ENCODE measurements at places on chromosomes 7 and 10.

DNA sequence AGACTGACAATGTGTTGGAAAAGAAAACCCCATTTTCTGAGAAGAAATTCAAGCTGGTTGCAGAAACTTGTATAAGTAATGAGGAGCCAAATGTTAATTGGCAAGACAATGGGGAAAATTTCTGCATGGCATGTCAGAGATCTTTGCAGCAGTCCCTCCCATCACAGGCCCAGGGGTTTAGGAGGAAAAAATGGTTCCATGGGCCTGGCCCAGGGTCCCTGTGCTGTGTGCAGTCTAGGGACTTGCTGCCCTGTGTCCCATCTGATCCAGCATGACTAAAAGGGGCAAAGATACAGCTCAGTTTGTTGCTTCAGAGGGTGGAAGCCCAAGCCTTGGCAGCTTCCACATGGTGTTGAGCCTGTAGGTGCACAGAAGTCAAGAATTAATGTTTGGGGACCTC is 440.3 kb upstream of the TPK1 start:
- no peak for DNase-seq

DNA sequence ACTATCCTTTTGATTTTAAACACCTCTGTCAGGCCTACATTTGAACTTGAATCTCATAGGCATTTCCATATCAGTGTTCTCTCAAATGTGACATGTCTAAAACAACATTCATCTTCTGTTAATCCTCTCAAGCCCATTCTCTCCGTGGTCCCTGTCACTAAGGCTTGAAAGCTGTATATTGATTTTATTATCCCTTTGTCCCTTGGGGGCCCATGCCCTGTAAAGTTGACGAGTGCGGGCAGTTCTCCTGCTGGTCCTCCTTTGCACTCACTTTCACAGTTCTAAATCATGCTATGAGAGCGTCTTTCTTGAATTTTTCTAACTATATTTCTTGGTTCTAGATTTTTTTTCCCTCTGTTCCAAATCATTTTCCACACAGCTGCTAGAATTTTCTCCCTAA is 27.3 kb downstream of the GALNT11 start:
- DNase-seq = no peak

DNA sequence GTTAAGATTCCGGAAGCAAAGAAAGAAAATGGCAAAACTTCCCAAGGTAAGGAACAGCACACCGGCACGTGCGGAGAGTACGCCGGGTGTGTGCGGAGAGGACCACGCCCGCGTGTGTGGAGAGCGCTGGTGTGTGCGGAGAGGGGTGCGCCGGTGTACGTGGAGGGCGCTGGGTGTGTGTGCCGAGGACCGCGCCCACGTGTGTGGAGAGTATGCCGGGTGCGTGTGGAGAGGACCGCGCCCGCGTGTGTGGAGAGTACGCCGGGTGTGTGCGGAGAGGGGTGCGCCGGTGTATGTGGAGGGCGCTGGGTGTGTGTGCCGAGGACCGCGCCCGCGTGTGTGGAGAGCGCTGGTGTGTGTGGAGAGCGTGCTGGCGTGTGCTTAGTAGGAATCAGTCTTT is 48.6 kb upstream of the DPYSL4 start:
- DNase-seq = no peak

GRCh38 chr10:52313933-52314821 is at the start of gene DKK1:
DKK1 (plus strand) TSS chr10:52314281; CDS start chr10:52314435, 154 bp downstream.
- DNase-seq = no peak

DNA sequence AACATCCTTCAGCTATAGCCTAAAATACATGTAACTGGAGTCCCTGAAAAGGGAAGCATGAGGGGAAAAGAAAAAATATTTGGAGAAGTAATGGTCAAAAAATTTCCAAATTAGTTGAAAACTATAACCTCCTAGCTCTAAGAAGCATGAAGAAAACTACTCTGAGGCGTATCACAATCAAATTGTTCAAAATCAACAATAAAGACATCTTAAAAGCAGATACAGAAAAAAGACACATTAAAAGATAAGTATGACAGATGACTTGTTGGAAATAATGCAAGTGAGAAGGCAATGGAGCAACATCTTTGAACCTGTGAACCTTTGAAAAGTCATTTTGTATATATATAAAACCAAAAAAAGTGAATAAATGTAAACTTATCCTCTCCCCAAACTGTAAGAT is 93.1 kb downstream of the RNF32 start:
- no peak for DNase-seq

DNA sequence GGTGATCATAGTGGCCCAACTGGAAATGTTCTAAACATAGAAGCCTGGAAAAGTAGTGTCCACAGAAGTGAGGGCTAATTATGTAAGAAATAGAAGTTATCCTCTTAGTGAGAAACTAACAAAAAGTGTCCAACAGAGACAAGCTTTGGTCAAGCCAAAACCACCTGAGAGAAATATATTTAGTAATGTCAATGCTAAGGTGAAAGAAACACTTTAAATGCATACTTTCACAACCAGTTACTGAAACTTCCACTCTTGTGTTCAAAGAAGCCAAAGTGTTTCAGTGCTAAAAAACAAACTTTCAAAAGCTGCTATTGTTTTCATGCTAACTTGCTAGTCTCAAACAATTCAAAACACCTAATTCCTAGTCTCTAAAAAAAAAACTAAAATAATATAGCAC is 18.1 kb downstream of the RAB11FIP2 start:
- no peak for DNase-seq

GRCh38 chr7:128259131-128260061 is 18.3 kb downstream of the LEP start:
- no peak for DNase-seq

- no peak for DNase-seq
These were observed 71.4 kb downstream of the AHR start for GRCh38 chr7:17369691-17370426.

- no peak for DNase-seq
These were observed 27.6 kb upstream of the CTNNA3 start for GRCh38 chr10:67723601-67724000.

DNA sequence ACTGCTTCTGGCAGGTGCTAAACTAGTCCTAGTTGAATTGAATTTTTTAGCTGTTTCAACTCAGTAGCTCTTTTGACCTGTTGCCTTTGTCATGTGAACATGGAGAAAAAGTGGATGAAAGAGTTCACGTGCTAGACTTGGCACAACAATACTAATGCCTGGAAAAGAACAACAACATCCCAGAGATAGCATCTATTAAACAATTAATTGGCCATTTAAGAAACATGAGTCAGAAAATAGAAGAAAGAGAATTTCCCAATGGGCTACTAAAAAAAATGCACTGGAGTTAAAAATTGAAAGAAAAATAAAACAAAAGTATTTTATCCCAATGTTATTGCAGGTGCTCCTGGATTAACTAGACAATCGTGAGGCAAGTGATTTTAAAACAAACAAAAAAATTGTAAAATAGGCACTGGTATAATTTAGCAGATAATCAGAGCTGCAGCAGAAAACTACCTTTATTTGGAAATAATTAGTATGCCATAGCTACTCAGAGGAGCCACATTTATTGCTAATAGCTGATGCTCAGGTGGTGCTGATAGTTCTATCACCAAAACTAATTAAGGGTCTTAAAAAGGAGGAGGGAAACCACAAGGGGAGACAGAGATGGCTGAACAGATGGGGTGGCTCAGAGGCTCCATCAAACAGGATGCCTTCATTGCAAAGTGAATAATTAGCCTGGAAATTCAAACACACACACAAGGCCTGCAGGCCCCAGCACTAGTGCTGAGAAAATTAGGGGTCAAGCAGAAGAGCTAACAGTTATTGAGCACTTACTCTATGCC is 17.6 kb downstream of the CCDC71L start:
- DNase-seq = no peak

DNA sequence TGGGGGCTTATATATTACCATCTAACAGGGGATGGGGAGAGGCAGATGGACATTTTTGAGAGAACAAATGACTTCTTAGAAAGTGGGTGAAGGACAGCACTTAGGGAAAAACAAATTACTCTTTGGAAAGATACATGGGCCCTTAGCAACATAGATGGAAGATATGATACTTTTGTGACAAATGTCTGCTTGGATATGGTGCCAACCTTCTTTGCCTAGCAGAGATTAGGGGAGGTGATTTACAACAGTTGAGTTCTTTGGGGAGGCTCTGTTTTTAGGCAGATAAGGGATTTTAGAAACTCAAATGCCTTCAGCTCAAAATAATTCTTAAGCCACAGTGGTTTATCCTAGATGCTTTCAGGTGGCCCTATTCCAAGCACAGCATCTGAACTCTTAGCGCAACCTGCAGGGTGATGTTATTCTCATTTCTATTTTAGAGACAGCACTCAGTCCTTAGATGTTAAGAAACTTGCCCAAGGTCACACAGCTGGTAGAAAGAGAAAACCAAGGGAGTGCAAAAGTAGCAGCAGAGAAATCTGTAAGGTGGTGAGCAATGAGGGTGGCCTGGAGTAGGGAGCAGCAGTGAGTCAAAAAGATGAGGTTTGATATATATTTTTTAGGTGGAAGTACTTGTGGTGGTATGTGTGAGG is 75.1 kb upstream of the KMT2E start:
- DNase-seq = no peak

DNA sequence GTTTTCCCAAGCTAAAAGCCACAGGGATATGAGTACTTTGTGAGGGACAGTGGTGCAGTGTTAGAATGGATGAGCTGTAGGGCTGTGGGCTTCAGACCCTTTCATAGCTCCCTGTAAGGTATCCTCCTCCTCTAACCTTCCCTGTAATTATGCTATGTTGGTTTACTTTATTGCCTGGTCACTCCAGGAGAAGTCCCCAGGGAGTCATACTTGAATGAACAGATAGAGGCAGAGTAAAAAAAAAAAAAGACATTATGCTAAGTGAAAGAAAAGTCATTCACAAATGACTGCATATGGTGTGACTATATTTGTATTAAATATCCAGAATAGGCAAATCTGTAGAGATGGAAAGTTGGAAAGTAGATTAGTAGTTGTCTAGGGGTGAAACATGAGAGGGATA is 434.4 kb downstream of the AUTS2 start:
- no peak for DNase-seq

GRCh38 chr7:954330-955238 is at the start of gene ADAP1:
ADAP1 (minus strand) TSS chr7:954680; CDS start chr7:954477, 203 bp downstream.
- DNase-seq = peak; percentile 33

DNA sequence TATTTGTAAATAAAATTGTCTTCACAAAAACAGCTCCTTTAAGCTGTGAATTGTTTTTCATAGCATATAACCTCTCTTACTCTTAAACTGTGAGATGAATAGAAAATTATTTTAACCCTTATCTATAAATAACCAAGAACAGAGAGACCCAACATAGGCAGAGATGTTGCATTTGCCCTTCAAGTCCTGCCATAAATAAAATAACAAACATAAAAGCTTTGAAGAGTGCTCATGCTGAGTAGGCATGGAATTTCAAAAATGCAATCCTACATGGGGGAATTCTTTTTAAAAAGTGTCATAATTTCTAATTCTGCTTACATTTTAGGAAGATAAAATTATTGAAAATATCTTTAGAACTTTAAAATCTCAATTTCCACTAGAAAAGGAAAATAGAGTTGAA is 124.1 kb upstream of the FERD3L start:
- DNase-seq = no peak

- no peak for DNase-seq
These were observed 66.9 kb downstream of the MTPAP start for GRCh38 chr10:30282221-30282620.

- DNase-seq = no peak
These were observed 150.1 kb upstream of the BMPER start for GRCh38 chr7:33754933-33755928.

DNA sequence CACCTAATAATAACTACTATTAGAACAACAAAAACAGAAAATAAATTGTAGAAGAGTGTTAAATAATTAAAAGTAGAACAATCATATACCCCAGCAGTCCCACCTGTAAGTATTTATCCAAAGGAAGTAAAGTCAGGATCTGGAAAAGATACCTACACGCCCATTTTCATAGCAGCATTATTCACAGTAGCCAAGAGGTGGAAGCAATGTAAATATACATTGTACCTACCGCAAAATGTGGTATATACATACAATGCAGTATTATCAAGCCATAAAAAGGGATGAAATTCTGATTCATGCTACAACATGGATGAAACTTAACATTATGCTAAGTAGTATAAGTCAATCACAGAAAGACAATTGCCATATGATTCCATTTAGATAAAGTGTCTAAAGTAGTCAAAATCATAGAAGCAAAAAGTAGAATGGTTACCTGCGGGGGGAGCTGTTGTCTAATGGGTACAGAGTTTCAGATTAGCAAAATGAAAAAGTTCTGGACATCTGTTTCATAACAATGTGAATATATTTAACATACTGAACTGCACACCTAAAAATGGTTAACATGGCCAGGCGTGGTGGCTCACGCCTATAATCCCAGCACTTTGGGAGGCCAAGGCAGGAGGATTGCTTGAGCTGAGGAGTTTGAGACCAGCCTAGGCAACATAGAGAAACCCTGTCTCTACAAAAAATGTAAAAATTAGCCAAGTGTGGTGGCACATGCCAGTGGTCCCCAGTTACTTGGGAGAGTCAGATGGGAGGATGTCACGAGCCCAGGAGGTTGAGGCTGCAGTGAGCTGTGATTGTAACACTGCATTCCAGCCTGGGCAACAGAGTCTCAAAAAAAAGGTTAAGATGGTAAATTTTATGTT is 6.0 kb upstream of the TMED4 start:
- DNase-seq = no peak

GRCh38 chr10:28644647-28645046 is 32.7 kb upstream of the BAMBI start:
- DNase-seq = no peak

DNA sequence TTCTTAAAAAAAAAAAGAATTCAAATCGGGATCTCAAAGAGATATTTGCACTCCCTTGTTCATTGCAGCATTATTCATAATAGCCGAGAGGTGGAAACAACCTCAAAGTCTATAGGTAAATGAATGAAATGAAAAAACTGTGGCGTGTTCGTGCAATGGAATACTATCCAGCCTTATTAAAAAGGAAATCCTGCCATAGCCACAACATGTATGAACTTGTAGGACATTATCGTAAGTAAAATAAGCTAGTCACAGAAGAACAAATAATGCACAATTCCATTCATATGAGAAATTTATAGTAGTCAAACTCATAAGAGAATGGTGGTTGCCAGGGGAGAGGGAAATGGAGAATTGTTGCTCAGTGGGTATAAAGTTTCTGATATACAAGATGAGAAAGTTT is 37.9 kb downstream of the GRK5 start:
- DNase-seq = no peak

DNA sequence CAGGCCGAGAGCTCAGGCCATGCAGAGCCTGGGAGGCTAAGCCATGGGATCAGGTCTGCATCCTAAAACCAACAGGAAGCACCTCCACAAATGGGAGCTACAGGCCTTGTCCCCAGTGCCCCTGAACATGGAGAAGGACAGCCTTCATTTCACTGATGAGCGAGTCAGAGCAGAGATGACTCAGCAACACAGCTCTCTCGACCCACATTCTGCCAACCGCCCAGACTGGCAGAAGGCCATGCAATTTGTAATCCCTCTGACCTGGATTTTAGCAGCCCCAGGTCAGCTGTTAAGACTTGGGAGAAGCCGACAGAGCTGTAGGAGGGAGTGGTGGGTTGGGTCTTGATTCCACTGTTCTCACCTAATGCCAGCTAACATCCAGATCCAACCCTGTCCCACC is 25.5 kb downstream of the VOPP1 start:
- no peak for DNase-seq
